NCI-H1930 (cell line): ENCODE measurements at places on chromosomes 12 and 14.
A peak's percentile ranks its signal among the peaks of the same experiment; 100 is the strongest.

DNA sequence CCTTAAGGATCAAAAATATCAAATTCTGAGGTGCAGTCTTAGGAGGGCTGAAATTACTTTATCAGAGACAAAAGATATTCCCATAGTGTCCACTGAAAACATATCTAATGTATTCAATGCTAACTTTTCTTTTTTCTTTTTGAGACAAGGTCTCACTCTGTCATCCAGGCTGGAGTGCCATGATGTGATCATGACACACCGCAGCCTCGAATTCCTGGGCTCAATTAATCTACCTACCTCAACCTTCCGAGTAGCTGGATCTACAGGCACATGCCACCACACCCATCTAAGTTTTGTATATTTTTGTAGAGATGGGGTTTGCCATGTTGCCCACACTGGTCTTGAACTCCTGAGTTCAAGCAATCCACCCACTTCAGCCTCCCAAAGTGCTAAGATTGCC, 68.3 kb downstream of the ZC3H14 start:
- no peak for DNase-seq

DNA sequence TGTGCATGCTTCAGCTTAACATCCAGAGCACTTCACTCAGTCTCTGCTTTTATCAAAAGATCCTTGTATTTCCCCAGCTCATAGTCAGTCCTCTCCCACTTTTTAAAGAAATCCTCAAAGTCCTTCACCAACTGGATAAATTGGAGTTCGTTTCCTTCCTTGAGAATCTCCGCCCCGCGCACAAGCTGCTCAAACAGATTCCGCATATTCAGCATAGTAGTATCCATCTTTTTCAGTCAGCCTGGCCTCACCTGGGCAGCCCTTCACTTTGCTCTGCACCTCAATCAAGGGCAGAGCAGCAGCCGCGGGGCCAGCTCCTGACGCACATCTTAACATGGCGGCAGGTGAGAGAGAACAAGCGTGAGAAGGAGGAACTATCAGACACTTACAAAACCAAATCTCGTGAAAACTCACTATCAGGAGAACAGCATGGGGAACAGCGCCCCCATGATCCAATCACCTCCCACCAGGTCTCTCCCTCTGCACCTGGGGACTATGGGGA, 14.3 kb upstream of the DBX2 start:
- no peak for DNase-seq

GRCh38 chr12:124438437-124439056, 128.9 kb downstream of the NCOR2 start:
- no peak for DNase-seq

- no peak for DNase-seq
These were observed 89.0 kb downstream of the C14orf39 start for GRCh38 chr14:60396718-60397343.

DNA sequence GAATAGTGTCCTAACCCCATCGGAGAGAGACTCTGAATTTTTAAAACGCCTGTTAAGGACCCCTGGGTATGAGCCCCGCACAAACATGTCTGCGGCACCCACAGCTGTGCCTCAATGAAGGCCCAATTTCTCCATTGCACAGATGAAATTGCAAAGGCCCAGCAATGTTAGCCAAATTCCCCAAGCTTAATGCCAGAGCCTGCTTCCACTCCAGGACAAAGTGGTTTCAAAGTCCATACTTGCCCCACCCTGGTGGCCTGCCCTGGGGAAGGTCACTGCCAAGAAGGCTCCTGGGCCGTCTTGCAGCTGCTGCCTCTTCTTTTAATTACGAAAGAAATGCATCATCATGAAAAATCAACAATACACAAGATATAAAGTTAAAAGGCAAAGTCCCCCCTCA, 1179.7 kb downstream of the VRK1 start:
- DNase-seq, result no peak

GRCh38 chr12:113479590-113480335, 8.1 kb upstream of the LHX5 start:
- no peak for DNase-seq

DNA sequence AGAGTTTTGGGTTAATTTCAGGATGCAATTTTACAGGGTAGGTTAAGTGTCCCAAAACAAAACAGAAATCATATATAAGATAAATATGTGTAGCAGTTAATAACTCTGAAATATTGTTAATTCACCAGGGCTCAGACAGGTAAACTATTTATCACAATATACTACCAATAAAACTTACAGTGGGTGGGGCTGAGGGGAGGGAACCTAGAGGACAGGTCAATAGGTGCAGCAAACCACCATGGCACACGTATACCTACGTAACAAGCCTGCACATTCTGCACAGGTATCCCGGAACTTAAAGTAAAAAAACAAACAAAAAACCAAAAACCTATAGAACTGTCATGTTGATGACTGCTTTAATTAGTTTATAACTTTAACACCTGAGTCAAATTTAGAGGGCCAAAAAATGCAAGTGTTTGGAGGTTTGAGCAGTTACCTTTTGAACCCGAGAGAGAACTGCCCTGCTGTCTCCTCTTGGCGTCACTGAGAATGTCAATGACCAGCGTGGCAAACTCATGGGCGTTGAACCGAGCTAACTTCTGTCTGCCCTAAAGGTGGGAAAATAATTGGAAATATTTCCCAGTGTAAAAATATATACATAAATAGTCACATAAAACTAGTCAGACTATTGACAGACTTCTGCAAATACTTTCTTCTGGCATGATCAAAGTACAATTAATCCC, 36.6 kb downstream of the GIT2 start:
- DNase-seq, result no peak

- DNase-seq, result no peak
These were observed 156.8 kb upstream of the PDE3A start for GRCh38 chr12:20211541-20211940.

DNA sequence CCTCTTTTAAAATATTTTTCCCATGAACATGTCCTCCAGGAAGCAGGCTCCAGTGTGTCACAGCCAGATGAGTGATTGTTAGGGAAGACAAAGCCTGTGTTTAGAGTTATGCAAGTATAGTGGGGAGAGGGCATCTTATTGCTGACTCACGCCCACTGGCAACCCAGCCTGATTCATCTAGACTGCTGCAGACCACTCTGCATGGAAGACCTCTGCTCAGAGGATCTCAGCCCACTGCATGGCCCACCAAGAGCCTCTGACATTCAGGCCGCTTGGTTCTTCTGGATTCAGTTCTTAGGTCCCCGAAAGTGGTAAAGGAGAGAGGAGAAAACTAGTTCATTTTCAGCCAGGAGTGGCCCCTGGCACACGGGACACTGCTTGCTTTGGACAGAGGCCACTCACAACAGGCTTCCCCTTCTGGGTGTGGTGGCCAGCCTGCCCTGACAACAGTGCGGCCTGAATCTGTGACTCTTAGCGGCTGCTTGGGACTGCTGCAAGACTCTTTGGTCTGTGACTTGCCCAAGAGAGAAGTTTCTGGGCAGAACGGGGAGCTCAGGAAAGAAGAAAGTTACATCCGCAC, 266.3 kb downstream of the ZFP36L1 start:
- DNase-seq, result no peak

GRCh38 chr12:89514751-89515150, 9.8 kb downstream of the GALNT4 start:
- DNase-seq, result no peak

GRCh38 chr12:116472193-116472592, 87.0 kb upstream of the MAP1LC3B2 start:
- no peak for DNase-seq

DNA sequence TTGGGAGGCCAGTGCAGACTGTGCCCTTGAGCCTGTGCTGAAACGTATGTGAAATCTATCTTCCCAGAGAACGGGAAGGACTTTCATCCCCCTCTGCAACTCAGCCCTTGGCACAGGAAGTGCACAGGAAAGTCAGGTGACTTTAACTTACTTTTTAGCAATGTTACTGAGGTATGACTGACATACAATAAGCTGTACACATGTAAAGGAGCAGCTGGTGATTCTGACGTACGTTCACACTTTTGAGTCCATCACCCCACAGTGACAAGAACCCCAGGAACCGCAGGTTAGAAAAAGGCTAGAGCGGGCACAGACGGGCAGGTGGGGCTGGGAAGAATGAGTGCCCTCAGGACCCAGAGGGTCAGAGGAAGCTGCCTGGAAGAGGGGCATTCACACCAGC, 48.0 kb downstream of the ARL6IP4 start:
- DNase-seq, result no peak

DNA sequence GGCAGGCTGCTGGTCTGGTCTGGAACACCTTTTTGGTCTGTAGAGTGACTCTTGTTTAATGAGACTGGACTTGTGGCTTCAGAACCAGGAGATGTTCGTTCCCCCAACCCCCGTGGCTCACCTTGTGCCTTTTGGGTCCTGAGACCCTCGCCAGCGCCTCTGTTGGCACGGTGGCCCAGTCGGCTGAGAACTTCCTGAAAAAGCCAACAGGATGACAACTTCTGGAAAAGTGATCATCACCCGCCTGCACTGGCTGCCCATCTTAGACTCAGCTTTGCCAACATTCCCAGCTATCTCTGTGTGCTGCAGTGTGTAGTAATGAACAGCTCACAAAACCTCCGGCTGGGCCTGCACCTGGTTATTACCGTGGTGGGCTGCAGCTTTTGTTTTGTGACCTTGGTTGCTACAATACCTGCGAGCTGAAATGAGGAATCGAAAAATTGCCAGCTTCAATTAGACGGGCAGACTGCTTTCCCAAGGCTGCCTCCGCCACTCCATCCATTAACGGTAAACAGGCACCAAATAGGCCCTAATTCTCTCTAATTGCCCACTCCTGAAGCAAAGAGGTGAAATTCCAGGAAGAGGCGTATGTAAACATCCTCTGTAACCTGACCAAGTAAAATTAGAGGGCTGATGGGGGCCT, 16.0 kb downstream of the MEG3 start:
- peak; percentile 86 for DNase-seq

DNA sequence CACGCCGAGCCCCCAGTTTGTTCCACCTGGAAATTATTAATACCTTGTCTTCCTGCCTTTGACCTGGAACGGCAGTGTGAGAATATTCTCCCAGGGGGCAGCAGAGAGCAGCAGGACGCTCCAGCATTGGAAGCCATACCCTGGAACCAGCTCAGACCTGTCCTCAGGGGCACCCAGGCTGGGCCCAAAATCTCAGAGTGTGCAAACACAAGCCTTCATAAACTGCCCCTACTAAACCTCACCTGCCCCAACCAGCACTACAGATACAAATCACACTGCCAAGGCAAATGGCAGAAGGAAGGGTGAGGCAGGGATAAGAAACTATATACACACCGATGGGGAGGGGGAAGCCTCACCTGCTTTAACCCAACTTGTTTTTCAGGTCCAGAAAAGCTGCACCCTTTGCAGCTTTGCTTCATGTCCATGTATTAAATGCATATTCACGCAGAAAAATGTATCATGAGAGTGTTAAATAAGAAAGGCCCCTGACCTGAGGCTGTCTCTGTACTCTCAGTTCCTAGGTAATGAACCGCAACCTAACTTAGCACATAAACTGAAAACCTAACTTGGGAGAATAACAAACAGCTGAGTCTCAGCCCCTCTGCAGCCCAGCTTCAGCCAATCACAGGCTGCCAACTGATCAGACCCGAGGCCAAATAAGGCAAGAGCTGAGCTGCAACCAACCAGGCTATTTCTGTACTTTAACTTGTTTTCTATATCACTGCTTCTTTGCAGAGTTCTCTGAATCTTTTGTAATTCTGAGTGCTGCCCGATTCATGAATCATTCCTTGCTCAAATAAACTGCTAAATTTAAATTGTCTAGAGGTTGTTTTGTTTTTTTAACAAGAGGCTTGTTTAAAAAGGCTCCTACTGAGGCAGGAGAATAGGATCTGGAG, 130.1 kb downstream of the SPTSSA start:
- peak; percentile 65 for DNase-seq

DNA sequence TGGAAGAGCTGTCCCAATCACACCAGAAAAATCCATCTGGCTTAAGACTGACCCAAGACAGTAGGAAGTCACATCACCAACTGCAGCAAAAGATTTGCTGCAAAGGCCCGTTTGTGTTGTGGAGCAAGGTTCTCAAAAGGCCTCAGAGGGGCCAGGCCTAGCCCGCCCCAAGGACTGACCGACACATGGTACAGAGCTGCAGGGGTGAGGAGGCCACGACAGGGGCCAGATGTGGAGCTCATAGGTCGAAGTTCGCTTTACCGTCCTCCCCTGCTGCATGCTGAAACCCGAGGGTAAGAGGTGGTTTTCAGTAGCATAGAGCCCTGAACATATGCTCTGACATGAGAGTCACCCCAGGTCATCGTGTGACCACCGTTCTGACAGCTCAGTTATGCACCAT, 35.5 kb downstream of the PLBD1 start:
- no peak for DNase-seq

DNA sequence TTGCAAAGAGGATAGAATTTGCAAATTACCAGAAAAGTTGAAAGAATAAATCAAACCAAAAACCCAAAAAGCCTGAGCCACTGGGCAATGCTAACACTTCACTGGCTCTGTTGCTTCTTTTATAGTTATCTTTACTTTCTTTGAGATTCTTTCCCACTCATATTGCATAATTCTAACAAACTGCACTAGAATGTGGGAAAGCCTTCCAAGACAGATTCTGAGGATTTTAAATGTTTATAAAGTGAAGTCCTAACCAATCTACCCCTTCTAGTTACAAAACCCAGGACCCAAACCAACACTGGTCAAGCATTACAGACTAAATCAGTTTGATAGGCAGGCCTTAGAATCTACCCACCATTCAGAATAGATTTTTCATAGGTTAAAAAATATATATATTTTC, 150.9 kb downstream of the MED13L start:
- no peak for DNase-seq

DNA sequence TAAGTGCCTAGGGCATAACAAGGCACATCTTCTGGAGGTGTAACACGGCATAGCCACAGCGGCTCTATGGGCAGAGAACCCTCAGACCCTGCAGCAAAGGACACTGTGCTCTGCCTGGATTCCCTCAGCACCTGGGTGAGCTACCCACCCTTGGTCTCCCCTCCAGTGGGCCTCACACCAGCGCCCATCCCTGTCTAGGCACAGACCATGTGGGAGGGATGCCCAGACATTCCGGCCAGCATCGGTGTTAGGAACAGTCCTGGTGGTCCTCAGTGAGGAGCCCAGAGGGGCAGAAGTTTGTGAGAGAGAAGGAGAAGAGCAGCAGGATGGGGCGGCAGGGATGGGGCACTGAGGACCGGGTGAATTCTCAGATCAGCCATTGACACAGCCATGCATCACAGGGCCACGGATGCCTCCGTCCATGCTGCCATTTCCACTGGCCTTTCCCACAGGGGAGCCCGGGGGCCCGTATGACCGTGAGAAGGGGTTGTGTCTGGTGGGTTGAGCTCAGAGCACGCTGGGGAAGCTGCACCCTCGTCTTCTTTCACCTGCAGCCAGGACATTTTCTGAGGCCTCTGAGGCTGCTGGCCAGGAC, 282.7 kb upstream of the SFSWAP start:
- DNase-seq, result no peak

DNA sequence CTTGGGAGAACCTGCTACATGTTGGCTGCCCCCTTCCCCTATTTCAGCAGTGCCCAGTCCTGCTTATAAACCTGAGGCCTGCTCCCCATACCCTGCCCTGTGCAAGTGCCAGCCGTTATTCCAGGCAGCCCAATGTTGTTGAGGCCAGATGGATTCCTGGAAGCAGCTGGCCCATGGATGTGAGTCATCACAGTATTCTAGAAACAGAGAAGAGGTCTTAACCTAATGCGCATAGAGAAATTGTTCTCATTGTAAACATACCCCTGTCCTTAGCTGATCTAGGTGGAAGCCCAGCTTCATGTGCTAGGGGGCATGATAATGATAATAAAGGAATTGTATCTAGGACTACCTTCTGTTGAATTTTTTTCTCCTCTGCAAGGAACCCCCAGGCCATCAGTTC, 69.7 kb downstream of the TSPAN11 start:
- no peak for DNase-seq
